ENCODE measurements at places on chromosomes 1 and 21.

DNA sequence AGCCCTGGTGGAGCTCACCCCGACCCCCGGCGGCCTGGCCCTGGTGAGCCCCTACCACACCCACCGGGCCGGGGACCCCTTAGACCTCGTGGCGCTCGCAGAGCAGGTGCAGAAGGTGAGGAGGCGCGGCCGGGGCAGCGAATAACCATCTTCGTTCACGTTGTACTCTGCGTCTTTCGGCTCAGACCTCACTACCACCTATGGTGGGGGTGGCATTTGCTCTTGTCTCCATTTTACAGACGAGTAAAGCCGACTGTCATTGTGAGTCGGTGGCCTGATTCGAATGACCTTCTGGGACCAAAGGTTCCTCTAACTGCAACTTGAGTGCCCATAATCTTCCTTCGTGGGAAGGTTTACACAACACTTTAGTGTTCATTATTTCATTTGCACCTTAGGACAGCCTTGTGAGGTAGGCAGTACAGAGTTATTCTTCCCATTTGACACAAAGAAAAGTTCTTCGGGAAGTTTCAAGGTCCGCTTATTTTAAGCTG, 506 bp downstream of the C1orf50 start:
- no peak for DNase-seq

DNA sequence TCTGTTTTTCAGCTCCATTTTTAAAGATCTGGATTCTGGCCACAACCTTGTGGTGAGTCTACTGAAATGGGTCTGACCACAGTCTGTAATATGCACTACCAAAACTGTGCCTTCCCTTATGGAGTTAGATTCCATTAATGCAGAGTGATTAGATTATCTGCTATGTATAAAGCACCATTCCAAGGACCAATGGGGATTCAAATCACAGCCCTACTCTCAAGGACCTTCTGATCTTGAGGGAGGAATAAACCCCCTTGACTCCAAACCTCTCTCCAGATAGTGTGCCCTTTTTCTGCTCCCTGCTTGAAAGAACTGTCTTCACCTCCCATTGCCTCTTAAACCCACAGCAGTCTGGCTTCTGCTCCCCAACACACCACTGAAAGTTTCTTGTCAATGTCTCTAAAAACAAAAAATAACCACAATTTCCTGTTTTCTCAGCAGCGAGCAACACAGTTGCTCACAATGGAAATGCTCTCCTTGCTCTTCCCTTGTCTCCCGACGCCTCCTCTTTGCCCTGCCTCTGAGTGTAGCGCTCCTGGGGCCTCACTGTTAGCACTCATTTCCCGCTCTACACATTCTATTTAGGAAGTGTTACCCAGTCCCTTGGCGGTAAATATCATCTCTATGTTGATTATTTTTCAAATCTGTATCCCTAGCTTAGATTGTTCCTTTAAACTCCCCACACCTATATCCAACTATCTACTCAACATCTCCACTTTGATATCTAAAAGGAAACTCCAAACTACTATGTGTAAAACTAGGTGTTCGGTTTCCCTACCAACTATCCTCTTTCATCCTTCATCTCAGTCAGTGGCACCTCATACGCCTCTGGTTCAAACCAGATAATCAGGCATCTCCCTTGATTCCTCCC, 13.6 kb downstream of the PCNX2 start:
- no peak for DNase-seq

DNA sequence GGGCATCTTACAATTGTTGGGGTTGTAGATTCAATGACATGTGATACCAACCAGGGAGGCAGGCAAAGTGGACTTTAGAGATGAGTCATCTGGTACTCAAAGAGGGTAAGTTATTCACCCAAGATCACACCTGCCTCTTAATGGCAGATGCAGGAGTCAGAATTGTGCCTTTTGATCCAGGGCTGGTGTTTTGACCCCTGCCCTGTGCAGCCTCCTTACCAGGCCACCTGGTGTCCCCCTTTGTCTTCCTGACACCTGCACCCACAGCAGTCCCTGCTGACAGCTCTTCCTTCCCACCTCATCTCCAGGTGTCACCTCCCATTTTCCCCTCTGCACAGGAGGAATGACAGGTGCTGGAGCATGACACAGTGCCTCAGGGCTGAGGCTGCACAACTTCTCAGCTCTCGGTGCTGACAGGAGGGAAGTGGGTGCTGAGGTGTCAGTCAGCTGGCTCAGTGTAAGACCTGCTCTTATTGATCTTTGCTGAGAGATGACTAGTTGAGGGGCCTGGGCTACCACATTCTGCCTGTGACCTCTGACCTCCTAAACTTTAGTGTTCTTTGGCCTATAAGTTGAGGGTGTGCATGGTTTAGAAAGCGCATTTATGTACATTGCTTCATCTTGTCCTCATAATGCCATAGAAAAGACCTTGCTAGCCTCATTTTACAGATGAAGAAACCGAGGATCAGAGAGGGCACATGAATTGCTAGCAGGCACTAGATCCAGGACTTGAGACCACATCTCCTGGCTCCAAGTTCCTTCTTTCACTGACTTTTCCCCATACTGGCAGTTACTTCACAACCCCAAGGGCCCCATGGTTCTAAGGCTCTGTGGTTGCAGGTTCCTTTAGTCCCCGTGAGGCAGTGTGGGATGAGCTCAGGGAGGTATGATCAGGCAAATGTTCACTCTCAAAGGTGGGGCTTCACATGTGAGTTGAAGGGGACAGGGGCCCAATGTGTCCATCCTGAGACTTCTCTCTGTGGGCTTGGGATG, 31.3 kb downstream of the CACNA1E start:
- DNase-seq, result no peak

GRCh38 chr1:109887884-109888283, 22.8 kb upstream of the CSF1 start:
- no peak for DNase-seq

DNA sequence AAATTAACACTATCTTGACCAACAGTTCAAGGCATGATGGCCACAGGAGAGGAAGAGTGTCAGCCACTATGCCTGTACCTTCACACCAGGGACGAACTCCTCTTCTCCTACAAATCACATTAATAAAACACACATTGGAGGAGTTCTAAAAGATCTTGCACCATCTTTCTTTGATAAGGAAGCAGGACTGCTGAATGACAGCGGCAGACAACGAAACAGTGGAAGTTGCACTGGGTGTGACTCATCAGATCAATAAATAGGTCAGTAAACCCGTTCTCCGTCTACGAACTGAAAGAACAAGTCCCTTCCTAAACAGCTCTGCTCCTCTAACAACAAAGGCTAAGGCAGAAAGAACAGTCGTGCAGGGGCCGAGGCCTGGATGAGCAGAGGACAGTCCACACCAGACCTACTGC, 23.1 kb downstream of the UBE2G2 start:
- no peak for DNase-seq

DNA sequence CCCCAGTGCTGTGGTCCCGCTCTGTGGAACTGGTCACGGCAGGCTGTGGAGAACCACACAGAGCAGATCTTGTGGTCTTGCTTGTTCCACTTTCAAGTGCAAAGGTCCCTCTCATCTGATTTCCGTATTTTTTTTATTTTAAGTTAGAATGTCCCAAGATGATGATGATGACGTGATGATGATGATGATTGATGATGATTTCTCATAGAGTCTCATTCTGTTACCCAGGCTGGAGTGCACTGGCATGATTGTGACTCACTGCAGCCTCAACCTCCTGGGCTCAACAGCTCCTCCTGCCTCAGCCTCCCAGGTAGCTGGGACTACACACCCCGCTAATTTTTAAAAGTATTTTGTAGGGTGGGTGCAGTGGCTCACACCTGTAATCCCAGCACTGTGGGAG, 12.2 kb downstream of the EVA1C start:
- DNase-seq, result no peak

- no peak for DNase-seq
Observed at GRCh38 chr1:194117582-194117981, 931.2 kb upstream of the B3GALT2 start.

- no peak for DNase-seq
Observed at GRCh38 chr1:9510130-9510529, 29.1 kb upstream of the SLC25A33 start.

GRCh38 chr1:37497832-37498231, 16.7 kb downstream of the MEAF6 start:
- no peak for DNase-seq

Data from CMK (cell line).